ENCODE measurements at places on chromosomes 12 and 14. TPM values are rescaled to one million over a fixed set of nuclear protein-coding genes. Genes with fewer than 3 reads are reported as not detected.

GRCh38 chr14:99057576-99058083 lies 214.4 kb downstream of the BCL11B start:
- no peak for ATAC-seq

GRCh38 chr14:91402771-91403600 lies 14.6 kb downstream of the CCDC88C start:
- ATAC-seq: no peak

DNA sequence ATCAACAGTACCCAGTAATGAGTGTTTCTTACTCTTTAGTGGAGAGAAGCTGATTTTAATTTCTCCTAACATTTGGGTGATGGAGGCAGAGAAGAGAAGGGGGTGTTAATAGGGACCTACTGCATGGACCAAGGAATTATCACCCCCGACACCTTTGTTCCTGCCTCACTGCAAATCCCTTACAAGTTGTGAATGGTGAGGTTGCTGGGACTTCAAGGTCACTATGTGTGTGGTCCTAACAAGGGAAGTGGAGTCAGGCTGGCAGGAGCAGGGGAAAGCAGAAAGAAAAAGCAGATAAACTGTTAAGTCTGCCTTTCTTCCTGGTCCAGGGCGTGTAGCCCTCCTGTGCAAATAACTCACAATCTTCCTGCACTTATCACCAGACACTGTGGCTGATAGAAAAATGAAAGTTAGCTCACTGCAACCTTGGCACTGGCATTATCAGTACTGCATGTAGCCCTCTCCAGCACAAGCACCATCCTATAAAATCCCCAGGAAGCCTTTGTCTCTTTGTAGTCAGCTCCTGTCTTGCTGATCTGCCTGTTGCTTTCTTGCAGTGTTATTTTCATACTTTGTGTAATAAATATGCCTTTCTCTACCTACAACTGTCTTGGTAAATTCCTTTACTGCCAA lies 112.3 kb upstream of the DNM1L start:
- no peak for ATAC-seq

BRMS1L gene
- total RNA-seq: 17.8 TPM

- no peak for ATAC-seq
These were observed 139.4 kb upstream of the KRR1 start for GRCh38 chr12:75650595-75651341.

- ATAC-seq: no peak
These were observed 393.9 kb upstream of the RGS6 start for GRCh38 chr14:71538288-71538687.

- peak; percentile 74 for ATAC-seq
These were observed 260.3 kb upstream of the E2F7 start for GRCh38 chr12:77325511-77326236.

TDRD9 gene
- total RNA-seq: not detected

GRCh38 chr12:106897082-106897481 lies 58.6 kb upstream of the TMEM263 start:
- ATAC-seq: no peak

MYO1H gene
- 0.41 TPM for total RNA-seq

- ATAC-seq: no peak
These were observed 396.9 kb downstream of the TMTC2 start for GRCh38 chr12:83083616-83084015.

Data from motor neuron (in vitro differentiated cells).